NCI-H2171 (cell line): ENCODE measurements at places on chromosomes 11 and 22.

DNA sequence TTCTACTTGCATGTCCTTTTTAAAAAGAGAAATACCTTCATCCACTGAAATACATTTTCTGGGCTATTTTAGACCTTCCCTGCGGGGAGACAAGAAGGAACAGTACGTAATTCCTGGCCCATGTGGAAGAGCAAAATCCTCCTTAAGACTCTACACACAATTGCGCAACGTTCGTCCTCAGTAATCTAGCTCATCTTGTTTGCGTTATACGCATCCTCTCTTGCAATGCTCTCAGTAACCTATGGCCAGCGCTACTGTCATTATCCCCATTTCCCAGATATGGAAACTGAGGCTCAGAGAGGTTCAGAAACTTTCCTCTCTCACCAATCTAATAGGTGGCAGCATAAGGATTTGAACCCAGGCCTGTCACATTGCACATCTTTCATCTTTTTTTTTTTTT, 54.6 kb downstream of the RPUSD4 start:
- DNase-seq = no peak

GRCh38 chr11:27386181-27386845, 23.3 kb upstream of the CCDC34 start:
- DNase-seq = no peak

DNA sequence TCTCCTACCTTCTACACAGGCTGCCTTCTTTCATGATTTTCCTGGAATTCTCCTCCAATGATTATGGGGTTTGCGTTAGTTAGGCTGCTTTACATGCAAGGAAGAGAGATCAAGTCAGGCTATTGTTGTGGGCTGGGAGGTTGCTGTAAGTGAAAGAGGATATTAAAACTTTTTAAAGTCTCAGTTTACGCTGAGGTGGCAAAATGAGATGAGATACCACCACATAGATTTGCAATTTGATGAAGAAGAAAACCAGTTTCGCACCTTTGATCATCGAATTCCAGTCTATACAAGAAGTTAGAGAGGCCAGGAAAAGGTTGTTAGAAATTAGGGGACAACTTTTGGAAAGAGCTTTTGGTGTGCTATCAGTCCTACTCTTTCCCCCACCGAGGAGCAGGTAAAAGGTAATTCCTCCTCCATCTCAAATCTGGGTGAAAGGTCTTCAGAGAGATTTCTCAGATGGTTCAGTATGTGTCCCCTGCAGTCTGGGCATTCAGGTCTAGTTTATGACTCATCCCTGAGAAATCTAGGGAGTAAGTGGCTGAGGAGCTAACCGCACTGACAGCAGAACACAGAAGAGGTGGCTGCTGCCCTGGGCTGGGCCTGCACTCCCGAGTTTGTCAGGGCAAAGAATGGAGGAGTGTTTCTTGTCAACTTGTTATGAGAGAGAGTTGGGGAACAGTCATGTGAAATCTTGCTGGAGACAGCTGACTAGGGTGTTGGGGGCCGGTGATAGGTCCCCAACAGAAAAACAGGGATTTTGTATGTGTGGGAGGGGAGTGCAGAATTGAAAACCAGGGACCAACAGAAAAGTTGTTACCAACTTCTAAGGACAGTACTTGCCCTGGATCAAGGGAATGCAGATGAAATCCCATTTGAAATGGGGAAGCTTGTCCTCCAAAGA, 34.7 kb downstream of the CCDC83 start:
- no peak for DNase-seq

DNA sequence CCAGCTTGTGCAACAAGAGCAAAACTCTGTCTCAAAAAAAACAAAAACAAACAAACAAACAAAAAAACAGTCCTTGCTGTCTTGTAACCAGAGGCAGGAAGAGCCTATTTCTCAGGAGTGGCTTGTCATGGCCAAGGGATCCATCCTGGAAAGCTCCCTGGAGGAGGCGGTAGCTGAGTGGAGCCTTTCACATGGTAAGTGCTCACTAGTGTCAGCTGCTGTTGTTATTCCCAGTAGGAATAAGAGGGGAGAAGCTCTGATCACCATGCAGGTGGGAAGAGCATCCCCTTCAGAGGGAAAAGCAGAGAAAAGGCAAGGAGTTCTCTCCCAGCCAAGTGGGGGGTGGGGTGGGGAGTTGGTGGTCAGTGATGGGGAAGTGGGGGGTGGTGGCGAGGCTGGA, 54.6 kb upstream of the WNT7B start:
- no peak for DNase-seq

- no peak for DNase-seq
Observed at GRCh38 chr11:119406005-119406404, 17.0 kb downstream of the THY1 start.

- no peak for DNase-seq
Observed at GRCh38 chr11:22734628-22735345, 68.4 kb downstream of the GAS2 start.

- peak; percentile 43 for DNase-seq
Observed at GRCh38 chr22:49481659-49482399, 345.8 kb downstream of the BRD1 start.

DNA sequence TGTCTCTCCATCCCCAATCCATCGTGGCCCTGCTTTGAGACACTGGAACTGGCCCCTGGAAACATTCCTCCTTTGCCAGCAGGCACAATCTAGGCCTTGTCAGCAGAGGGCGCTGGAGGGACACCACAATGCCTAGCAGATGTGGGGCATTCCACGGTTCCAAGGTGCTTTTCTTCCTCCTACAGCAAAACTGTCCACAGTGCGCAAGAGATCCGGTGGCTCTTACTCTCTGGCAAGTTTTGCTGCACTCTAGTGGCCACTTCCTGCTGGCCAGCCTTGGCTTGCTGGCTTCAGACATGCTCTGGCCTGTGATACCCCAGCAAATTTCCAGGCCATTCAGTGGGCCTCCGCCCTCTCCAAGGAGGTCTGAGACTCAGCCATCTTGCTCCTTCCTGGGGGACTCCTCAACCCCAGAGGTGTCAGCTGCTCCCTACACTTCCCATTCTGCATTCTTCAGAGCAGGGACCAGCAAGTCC, 17.1 kb upstream of the RBM4B start:
- peak; percentile 57 for DNase-seq

DNA sequence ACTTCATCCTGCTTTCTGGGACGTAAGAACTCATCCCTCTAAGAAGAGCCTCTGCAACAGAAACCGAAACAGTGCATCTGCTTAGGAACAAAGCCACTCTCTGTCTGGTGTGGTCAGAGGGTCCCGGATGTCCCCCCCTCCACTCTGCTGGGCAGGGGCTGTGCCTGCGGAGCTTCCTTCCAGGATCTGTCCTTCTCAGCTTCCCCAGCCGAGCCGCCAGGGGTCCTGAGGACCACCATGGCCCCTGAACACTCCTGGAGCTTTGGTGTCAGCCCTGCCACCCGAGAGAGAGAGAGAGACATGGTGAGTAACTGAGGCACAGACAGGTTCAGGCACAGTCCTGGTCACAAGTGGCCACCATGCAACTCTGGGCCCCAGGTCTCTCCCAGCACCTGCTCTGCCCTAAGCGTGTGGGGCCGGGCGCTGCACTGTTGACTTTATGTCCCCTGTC, 24.4 kb upstream of the MGAT3 start:
- DNase-seq = no peak

DNA sequence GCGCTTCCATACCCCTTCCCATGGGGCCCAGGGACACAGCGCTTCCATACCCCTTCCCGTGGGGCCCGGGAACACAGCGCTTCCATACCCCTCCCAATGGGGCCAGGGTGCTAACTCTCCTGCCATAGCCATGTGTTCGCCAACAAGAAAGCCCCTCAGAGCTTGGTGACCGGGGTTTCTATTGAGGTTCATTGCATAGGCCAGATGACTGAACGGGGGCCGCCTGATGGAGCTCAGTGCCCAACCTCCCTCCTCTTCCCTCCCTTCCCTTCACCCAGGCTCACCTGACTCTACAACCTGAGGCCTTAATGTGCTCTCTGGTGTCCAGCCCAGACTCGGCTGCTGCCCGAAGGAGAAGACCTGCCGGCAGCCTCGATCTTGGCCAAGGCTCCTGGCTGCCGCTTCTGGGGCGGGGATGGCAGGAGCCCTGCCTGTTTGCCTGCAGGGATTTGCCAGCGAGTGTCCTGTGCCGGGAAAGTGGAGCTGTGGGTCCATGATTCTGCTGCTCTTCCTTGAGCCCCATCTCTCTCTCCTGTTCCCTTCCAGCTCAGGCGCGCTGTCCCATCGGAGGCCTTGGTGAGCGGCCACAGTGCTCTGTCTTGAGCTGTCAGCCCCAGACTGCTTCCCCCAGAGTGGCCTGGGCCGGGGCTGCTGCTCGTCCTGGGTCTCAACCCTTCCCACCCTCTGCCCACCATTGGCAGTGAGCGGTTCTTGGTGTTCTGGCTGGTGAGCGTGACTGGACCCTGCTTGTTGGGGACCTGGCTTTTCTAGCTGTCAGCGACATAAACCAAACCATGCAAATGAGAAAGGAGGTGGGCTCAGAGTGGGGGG, 267.0 kb downstream of the TBC1D22A start:
- no peak for DNase-seq

DNA sequence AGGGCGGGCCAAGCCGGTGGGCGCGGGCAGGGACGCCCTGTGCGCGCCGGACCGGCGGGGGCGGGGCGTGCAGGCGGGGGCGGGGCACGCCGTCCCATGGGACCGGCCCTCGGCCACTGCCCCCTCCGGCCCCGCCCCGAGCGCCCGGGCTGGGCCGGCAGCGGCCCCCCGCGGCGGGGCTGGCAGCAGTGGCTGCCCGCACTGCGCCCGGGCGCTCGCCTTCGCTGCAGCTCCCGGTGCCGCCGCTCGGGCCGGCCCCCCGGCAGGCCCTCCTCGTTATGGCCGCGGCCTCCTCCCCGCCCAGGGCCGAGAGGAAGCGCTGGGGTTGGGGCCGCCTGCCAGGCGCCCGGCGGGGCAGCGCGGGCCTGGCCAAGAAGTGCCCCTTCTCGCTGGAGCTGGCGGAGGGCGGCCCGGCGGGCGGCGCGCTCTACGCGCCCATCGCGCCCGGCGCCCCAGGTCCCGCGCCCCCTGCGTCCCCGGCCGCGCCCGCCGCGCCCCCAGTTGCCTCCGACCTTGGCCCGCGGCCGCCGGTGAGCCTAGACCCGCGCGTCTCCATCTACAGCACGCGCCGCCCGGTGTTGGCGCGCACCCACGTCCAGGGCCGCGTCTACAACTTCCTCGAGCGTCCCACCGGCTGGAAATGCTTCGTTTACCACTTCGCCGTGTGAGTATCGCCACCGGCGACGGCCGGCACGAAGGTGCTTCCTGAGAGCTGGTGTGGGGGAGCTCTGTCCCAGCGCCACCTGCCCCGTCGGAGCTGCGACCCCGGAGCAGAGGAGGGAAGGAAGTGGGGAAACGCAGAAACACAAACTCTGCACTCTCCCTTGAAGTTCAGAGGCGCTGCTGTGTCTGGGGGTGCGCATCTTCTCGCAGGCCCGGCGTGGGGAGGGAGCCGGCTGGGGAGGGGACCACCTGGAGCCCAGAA, at the start of gene KCNQ1:
Gene KCNQ1 (plus strand): TSS at position 188 of the 925 bp plus-strand sequence. CDS start 91 bp downstream, at position 279.
- no peak for DNase-seq

GRCh38 chr11:68099057-68099456, 22.1 kb downstream of the CHKA start:
- DNase-seq = no peak

DNA sequence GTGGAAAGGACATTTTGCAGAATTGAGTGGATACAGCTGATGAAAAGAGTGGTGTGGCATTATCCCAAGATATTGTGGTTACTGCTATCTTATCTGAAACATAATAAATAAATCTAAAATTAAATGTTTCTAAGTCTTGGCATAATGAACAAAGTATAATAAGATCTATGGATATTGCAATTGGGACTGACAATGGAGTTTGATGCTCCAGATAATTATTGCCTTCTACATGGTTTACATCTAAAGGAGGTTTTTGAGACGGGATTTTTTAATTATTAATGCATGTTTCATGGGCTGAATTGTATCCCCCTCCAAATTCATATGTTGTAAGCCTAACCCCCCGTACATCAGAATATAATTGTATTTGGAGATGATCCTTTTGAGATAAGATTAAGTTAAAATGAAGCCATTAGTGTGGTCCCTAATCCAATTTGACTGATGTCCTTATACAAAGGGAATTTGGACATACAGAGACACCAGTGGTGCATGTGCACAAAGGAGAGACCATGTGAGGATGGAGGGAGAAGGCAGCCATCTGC, 198.5 kb downstream of the MSANTD4 start:
- no peak for DNase-seq

- DNase-seq = no peak
Observed at GRCh38 chr11:122156940-122157382, 40.9 kb upstream of the BLID start.

DNA sequence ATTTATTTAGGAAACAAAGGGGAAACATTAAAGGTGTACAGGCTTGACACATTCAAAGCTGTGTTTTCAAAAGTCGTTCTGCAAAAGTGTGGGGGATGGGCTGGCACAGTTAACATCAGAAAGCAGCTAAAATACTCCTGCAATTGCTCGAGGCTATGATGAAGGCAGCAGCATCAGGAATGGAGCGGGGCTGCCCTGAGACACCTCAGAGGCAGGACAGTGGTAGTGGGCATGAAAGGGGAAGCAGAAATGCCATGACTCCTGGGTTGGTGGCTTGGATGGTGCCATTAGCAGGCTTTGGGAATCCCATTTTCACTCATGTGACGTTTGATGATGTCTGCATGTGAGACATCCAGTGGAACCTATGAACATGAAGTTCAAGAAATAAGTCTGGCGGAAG, 646 bp downstream of the NCAPD3 start:
- DNase-seq = no peak

GRCh38 chr22:36369922-36370791, 17.6 kb downstream of the MYH9 start:
- peak; percentile 54 for DNase-seq

DNA sequence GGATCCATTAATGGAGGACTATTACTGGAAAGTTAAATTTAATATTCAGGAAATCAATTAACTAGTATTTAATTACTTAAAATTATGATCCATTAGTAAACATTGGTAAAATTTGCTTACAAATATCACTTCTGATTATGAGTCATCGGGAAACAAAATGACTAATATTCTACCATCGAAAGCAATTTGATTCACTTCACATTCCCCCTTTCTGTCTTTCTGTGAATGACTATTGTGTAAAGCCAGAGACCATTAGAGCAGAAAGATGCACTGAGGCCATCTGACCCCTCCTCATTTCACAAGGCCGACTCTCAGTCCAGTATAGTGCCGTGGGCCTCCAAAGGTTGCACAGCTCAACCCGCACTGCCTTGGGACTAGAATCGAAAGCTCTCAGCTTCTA, 619.0 kb downstream of the OPCML start:
- no peak for DNase-seq
